ENCODE measurements at places on chromosomes 3 and 15.
A peak's percentile ranks its signal among the peaks of the same experiment; 100 is the strongest.

GRCh38 chr3:193991666-193992424 is 144.1 kb upstream of the HES1 start:
- DNase-seq: no peak

GRCh38 chr3:38890426-38890825 is 74.4 kb upstream of the SCN10A start:
- no peak for DNase-seq

DNA sequence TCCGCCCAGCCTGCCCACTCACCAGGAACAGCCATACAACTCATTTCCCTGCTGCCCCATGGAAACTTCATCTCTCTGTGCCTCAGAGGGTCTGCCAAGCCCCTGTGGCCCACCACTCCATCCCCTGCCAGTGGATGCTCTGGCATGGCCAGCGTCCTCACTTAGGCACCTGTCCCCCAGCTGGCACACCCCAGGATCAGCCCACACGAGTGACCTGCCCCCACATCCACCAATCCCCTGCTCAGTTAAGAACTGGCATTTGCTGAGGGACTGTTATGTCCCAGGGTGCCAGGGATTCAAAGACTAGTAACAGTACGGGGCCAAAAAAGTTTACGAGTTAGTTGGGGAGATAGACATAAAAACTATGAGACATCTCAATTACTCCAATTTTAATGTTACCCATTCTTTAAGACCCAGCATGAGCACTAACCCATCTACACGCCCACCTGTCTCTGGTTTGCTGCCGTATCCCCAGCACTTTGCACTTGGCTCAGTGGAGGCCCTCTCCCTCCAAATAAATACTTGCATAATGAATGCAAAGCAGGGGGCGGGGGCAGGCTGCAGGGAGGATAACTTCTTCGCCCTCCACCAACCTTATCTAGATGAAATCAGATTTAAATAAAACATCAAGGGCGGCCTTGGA is 11.6 kb upstream of the BAHD1 start:
- no peak for DNase-seq

GRCh38 chr15:74716651-74717050 is 8.7 kb downstream of the CYP1A1 start:
- no peak for DNase-seq

- no peak for DNase-seq
These were observed 26.9 kb downstream of the BFSP2 start for GRCh38 chr3:133426721-133427120.

GRCh38 chr3:18351823-18352744 is 73.1 kb downstream of the SATB1 start:
- no peak for DNase-seq

DNA sequence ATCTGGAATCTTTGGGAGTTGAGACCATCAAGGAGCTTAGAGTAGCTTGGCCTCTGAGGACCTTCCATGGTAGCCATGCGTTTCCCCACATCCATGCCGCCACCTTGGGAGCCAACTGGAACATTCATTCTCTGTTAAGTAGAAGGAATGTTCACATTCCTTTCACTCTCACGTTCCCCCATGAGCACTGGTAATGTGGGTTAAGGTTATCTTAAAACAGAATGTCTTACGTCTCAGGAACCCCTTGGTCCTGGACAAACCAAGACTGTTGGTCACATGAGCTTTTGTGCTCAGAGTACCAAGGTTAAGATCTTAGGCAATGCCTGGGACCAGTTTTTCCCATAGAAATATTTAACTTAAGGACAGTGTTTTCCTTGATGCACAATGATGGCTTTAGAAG is 211.7 kb upstream of the UBE2E1 start:
- DNase-seq: no peak

GRCh38 chr3:59526999-59527398 is 477.2 kb upstream of the CFAP20DC start:
- DNase-seq: no peak

GRCh38 chr15:67064607-67065530 is 533 bp upstream of the SMAD3 start:
- peak; percentile 76 for DNase-seq

- DNase-seq: no peak
These were observed 104.8 kb upstream of the OSTN start for GRCh38 chr3:191094057-191094845.

- no peak for DNase-seq
These were observed 455.4 kb upstream of the TBL1XR1 start for GRCh38 chr3:177652556-177653291.

DNA sequence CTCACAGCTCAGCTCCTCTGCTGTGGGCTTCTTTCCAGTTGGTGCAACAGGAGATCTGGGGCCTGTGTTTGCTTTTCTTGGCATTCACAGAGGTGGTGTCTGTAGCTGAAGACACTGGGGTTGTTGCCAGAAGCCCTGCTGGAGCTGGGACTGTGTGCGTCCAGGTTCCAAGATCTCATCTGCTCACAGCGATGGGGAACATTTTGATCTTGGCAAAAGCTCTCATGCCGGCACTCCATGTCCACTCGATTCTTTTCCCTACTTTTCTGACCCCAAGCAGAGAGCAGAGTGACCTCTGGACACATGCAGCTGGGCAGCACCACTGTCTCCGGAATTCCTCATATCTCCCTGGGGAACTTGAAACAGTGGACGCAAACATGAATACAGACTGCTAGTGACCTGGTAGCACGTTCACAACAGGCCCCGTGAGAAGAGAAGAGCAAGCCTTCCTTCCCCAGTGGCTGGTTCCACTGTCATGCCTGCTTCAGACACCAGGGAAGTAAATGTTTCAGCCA is 36.1 kb upstream of the MECOM start:
- no peak for DNase-seq

DNA sequence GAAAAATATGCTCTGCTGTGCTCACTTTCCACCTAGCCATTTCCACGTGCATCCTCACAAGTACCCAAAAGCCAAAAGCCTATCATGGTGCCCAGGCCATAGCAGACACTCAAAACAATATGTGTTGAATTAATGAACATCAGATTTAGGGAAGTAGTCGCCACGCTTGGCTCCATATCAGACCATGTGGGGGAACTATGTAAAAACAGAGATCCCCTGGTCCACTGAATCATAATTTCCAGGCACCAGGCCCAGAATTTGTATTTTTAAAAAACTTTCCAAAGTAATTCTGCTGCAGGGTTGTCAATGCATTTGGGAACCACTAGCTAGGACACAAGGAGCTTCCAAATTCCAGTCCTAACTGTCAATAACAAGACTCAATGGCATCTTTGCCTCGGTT is 77.3 kb downstream of the CNTN3 start:
- no peak for DNase-seq

- no peak for DNase-seq
These were observed 60.6 kb downstream of the LSAMP start for GRCh38 chr3:116384717-116385116.

DNA sequence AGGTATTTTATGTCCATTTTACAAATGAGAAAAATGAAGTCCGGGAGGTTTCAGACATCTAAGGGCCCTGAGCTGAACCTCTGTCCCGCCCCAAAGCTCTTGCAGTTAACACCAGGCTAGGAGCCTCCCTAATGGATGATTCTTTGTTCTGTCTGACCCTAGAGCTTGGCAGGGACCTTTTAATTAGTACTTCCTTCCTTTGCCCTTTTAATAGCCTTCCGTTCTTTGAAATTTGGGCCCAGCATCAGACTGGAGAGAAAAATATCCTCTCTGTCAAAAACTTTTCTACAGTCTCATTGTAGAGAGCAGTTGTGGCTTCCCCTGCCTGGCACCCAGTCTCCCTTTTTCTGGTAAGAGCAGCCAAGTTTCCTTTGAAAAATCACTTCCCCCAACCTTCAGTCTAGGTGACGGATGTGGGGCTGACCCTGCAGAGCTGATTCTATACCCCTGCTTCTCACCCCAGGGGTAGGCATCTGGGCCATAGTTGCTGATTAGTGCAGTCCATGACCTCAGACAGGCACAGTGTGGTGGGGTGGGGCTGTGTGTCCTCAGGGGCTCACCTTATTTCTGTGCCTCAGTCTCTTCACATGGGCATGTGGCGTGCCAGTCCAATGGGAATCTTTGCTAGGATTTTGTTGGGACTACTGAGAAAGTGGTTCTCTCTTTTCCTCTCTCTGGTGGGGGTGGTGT is 220.4 kb downstream of the ADAMTS9 start:
- no peak for DNase-seq

DNA sequence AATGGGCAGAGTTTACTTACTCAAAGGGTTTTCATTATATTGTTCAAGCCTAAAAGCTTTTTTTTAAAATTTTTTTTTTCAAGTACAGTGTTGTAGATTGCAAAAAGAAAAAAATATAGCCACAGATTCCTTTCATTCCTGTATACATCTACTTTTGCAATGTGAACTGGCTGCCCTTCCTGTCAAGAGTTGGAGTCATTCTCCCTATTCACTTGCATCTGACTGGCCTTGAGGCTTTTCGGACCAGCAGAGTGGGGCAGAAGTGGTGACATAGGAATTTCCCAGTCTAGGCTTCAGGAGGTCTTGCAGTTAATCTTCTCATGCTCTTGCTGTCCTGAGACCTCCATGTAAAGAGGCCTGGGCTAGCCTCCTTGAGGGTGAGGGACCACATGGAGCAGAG is 218.3 kb upstream of the CFAP20DC start:
- DNase-seq: no peak

GRCh38 chr3:81352867-81353266 is 408.6 kb downstream of the GBE1 start:
- no peak for DNase-seq

DNA sequence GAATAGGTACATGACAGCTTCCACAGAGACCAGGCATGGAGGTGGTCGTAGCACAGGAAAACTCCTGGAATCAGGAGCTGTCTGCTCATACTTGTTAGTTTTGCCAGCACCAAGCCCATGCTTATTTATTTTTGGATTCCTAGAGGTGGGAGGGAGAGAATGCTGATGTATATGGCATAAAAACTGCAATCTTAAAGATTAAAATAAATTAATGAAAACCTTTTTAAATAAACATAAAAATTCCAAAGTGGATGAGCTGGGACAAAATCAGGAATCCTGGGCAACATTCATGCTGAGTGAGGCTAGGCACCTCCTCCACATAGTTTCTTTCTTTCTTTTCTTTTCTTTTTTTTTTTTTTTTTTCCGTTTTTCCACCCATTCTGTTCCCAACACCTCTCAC is 14.3 kb upstream of the BCL6 start:
- DNase-seq: no peak

GRCh38 chr3:1945698-1946097 is 153.0 kb upstream of the CNTN4 start:
- DNase-seq: no peak

GRCh38 chr3:160161921-160162320 is 63.3 kb upstream of the C3orf80 start:
- DNase-seq: no peak

GRCh38 chr3:72960812-72961518 is 35.6 kb upstream of the PPP4R2 start:
- no peak for DNase-seq

- DNase-seq: no peak
These were observed 239.8 kb downstream of the STAG1 start for GRCh38 chr3:136512381-136512780.

DNA sequence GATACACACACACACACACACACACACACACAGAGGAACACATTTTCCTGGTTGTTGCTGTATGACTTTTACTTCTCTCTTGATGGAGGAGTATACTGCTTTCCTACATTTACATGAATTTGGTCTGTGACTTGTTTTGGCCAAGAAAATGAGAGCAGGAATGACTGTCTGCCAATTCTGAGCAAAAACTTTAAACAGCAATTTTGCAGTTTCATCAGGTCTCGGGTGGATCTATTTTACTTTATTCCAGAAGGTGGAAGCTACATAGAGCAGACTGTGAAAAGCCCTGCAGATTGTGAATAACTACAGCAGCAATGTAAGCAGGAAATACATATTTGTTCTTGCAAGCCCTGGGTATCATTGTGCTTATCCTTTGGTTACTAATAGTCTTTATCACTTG is 1350.0 kb upstream of the EPHA6 start:
- DNase-seq: no peak

- DNase-seq: peak; percentile 14
These were observed 723 bp upstream of the DRD3 start for GRCh38 chr3:114179575-114179974.

DNA sequence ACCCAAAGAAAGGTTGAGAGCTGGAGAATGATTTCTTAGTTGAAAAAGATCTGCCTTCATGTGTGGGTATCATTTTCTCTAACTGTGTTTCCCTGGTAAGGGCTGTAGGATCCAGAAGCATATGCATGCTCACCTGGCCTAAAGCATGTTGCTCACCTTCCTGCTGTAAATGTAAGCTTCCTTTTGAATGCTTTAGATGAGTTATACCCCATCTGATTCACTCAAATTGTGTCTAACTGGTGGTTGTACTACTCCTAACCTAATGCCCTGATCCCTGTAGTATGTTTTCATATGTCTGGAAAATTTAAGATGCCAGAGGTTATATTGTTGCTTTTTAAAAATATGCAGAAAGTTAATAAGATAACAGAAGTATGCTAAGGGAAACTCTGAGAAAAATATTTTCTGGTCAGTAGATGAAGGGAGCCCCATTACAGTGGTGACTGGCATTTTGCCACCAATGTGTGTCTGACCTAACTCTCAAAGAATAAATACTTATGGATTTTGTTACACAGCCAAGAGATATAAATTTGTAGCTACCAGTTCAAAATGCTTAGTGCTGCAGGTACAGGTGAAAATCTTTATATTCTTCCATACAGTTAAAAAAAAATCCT is 7.7 kb downstream of the FILIP1L start:
- no peak for DNase-seq

DNA sequence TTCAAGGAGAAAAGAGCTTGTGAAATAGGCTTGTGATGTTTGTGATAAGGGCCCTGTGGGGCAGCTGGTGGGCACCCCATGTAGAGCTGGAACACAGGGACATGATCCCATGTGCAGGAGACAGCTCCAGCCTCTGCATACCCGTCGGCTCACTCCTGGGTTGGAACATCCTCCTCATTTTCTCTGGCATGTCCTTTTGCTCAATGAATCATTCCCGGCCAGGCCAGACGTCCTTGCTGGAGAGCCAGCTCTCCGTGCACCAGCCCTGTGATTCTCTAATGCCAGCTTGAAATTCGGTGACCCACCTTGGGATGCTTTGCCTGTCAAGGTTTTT is 77.3 kb downstream of the SMAD3 start:
- no peak for DNase-seq

DNA sequence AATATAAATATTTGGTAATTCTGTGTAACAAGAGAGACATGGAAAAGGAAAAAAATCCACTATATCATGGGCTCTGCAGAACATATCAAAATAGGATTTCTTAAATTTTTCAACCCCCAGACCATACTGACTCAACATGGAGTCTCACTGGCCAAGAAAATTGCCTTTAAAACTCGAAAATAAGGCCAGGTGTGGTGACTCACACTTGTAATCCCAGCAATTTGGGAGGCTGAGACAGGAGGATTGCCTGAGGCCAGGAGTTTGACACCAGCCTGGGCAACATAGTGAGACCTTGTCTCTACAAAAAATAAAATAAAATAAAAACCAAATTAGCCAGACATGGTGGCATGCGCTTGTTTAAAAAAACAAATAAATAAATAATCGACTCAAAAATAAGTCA is 294.4 kb upstream of the TPRG1 start:
- DNase-seq: no peak

- no peak for DNase-seq
These were observed 10.7 kb upstream of the TRPM7 start for GRCh38 chr15:50697109-50697797.

All from WTC11 (cell line).